ENCODE measurements at places on chromosomes 7 and 10.

GRCh38 chr7:77735457-77735856 lies 39.2 kb downstream of the RSBN1L start:
- no peak for DNase-seq

GRCh38 chr10:5532618-5533097 lies 7.9 kb downstream of the CALML3 start:
- DNase-seq = no peak

DNA sequence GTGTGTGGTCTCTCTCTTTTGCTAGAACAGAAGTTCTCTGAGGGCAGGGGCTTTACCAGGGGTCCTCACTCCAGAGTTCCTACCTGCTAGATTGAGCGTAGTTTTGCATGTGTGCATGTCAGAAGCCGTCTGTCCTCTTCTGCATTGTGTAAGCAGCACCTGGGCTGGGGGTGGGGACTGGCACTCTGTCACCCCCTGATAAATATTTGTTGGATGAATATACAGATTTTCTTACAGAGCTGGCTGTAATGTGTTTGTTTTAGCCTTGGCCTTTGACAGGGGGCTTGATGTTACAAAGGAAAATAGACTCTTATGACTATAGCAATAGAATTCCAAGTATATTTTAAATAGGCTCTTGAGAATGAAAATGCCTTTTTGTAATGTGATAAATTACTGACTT lies 46.6 kb downstream of the WDR37 start:
- DNase-seq = no peak

- DNase-seq = no peak
These were observed 4.2 kb upstream of the IGFBP1 start for GRCh38 chr7:45884136-45884535.

DNA sequence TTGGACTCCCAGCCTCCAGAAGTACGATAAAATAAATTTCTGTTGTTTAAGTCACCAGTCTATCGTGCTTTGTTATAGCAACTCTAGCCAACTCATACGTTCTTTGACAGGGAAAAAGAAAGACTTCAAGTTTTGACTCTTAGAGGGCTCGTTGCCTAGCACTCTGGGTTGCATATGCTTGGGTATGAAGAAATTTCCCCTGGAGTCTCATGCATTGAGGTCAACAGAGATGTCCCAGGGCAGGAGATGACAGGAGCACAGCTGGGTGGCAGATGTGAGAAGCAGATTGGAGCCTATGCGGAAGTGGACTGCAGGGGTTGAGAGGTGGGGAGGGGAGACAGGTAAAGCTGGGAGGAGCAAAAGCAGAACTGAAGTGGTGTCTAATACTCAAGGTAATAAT lies 63.3 kb upstream of the JAZF1 start:
- peak; percentile 11 for DNase-seq

- DNase-seq = peak; percentile 60
These were observed 36.3 kb upstream of the TOMM7 start for GRCh38 chr7:22858640-22859561.

DNA sequence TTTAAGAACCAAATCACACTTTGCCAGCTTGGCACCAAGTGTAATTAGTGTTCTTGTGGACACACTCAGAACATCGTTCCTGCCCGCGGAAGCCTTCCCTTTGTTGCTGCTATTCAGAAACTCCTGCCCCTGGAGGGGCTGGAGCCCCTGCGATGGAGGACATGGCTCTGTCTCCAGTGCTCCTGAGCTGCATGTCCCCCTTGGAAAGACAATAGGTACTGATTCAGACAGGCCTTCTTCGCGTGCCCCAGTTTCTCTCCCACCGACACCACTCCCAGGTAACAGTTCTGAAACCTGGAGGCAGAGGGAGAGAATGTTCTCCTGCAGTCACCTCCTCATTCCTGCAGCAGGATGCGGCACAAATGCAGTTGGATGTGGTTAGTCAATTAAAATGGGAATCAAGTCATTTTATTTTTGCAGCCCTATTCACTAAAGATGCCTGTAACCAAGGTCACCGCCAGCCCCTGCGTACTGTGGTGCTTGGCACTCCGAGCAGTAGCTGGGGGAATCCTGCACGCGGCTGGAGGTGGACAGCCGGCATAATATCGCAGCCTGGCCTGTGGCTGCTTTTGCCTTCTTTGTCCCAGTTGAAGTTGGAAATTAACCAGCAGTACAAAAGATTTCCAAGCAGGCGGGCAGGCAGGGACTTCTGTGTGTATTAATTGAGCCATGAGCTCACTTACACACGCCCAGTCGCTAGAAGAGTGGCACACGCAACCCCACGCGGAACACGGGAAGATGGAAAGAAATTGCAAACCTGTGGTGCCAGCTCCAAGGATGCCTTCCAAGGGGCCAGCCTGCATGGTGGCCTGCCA lies 205.7 kb downstream of the EBF3 start:
- DNase-seq = no peak

DNA sequence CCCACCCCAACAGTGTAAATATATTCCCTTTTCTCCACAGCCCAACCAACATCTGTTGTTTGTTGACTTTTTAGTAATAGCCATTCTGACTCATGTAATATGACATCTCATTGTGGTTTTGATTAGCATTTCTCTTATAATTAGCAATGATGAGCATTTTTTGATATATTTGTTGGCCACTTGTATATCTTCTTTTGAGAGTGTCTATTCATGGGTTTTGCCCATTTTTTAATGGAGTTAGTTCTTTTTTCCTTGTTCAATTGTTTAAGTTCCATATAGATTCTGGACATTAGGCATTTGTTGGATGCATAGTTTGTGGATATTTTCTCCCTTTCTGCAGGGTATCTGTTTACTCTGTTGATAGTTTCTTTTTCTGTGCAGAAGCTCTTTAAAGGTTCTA lies 340.1 kb downstream of the NXPH1 start:
- DNase-seq = no peak

DNA sequence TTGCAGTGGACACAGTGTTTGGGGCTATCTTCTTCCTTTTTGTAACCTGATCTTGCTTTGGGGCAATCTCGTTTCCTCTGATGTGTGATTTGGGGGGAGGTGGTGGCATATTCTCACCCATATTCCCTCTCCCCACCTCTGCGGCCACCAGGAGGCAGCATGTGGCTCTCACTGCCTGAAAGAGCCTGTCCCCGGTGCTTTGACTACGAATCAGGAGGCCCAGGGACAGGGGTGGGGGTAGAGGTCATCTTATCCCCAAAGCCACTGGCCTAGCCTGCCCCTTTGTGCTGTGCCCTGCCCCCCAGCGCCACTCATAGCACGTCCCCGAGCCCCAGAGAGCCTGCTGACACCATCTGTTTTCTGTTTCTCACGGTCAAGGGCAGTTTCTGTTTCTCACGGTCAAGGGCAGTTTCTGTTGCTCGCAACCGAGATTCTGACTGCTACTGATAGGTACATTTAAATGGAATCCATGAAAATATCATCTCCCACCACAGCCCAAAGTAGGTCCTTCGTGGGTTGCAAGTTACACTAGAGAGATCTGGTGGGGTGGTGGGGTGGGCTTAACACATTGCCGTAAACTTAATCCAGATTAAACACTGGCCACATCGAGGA lies 28.2 kb downstream of the PHYH start:
- peak; percentile 72 for DNase-seq

DNA sequence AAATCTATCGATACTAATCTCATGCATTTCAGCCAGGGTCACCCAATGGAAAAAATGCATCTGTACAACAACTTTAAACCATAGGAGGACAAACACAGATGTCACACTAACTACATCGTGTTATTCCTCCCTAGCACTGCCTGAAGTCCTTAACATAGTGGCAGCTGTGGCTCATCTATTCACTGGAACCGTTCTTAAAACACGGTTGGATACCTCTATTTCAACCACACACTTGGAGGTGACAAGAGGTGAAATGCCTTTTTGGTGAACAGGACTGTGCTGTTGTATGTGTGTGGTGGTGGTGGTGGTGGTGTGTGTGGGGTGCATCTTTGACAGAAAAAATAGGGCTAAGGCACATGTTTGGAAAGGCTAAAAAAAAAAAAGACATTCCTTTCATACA lies 93.1 kb downstream of the NRP1 start:
- DNase-seq = no peak

GRCh38 chr10:59687657-59688056 lies 22.0 kb downstream of the SLC16A9 start:
- DNase-seq = no peak

DNA sequence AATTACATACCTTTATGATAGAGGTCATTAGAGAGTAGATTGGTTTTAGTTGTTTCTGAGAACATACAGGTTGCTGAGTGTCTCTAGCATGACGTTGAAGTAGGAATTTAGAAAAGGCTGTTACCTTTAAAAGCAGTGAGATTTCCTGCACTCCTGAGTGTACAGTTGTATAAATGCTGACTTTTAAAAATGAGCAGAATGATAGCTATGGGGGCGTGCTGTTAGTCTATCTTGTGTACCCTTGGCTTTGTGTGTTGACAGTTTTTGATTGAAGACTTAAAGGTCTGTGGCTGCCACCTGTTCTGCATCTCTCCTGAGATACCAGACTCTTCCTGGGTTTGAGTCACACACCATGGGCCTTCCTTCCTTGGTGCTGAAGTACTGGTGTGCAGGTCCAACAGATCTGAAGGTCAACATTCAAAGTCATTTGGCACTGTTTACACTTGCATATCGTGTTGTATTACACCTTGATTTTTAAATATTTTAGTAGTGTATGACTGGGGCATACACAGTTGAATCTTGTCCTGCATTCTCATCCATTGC lies 23.8 kb downstream of the DNAJB6 start:
- no peak for DNase-seq

DNA sequence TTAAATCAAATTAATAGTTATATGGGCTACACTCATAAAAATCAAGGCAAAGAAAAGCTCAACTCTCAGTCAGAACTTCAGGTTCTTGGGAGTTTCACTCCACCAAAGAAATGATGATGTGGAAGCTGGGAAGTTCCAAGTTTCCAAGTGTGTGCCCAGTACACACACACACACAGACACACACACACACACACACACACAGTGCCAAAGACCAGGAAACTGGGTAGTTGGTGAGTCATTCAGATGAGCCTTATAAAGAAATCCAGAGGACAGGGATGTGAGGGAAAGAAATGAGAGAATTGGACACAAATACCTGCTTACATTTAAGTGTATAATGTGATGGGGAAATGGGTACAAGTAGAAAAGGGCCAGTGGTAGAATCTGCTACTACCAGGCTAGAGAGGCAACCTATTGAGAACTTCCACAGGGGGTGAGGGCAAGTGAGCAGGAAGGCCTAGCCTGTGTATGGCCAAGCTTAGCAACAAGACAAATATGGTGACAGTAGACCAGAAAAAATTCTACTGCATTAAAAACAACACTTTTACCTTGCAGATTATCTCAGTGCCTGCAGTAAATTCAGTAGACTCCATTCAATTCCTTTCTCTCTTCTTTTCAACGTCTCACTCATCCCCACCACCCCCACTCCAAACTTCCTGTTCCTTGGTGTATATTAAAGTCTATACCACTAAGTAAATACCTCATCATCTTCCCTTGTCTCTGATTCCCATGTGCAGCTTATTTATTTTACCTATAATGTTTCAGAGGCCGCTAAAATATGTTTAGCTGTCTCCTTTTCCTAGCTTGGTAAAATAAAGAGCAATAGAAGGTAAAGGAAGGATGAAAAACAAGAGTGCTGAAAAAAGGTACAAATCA lies 95.0 kb downstream of the CABCOCO1 start:
- no peak for DNase-seq

DNA sequence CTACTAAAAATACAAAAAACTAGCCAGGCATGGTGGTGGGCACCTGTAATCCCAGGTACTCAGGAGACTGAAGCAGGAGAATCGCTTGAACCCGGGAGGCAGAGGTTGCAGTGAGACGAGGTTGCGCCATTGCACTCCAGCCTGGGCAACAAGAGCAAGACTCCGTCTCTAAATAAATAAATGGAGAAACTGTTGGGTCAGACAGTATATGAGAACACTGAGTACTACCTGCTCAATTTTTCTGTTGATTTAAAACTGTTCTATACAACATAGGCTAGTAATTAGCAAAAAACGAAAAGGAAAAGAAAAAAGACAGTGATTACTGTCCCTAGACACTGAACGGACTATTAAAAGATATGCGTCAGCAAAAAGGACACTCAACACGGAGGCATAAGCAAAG lies 26.7 kb downstream of the GFRA1 start:
- DNase-seq = no peak

DNA sequence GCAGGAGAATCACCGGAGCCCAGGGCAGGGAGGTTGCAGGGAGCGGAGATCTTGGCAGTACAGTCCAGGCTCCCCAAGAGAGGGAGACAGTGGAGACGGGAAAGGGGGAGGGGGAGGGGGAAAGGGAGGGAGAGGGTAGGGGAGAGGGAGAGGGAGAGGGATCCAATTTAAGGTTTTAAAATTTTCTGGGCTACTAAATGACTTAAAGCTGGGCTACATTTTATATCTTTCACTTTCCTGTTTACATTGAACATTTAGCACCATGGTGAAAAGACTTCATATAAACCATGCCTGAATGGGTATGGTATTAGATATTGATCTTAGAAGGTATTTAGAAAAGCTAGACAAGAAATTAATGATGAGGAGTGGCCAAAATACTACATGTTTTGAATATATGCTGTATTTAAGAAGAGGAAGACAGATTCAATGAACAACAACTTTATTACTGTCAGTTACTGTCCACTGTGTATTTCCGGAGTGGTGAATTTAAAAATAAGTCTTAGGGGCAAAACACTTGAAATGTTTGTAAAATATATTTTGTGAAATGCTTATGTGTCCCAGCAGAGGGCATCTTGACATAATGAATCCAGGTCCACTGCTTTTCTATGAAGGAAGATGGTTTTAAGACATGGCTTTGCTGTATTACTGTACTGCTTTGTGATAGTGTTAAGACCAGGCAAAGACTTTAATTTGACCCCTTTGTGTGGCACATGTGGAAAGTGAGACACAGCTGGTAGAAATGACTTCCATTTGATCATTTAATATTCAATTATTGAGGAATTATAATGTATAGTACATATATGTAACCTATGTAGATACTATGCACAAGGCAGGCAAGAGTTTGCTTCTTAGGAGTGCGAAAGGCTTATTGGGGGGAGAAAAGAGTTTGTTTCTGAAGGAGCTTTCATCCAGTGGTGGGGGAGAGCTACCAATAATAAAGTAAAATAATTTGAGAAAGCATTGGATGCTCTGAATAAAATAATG lies 52.8 kb downstream of the NRF1 start:
- peak; percentile 84 for DNase-seq

DNA sequence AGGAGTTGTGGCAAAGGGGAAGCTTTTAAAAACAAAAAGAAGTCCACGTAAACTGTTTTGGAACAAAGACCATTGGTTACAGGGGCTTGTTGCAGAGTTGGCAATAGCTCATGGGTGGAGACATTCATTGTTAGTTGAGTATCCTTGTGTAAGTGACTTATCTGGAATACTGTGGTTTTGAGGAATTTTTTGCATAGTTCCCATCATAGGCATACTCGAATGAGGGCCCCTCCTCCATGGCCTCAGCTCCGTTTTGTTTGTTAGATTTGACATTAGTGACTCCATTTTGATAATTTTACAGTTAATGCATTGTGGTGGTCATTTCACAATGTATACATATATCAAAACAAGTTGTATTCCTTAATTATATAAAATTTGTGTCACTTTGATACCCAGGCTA lies 12.8 kb upstream of the SMKR1 start:
- DNase-seq = no peak

GRCh38 chr7:95793658-95794057 lies 21.3 kb downstream of the DYNC1I1 start:
- DNase-seq = no peak

Measured in hematopoietic multipotent progenitor cell treated with erythropoietin and hydrocortisone succinate and interleukin-3 and kit ligand, for 6 days (in vitro differentiated cells).